ENCODE measurements at places on chromosomes 2 and 18.

DNA sequence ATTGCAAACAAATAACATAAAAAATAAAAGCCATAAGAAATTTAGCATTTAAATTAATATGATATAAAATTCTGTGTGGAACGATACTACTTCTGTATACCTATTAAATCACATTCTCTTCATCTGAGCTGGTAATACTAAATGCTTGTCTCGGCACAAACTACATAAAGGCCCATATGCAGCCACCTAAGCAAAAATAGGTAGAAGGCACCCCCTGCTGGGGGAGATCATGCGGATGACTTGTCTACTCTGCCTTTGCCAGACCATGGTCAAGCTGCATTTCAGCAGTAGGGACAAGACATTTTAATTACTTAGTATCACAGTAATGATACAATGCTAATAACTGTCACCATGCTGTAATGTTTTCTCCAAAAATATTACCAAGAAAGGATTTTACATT is 108.0 kb downstream of the CDH19 start:
- peak; percentile 19 for DNase-seq

DNA sequence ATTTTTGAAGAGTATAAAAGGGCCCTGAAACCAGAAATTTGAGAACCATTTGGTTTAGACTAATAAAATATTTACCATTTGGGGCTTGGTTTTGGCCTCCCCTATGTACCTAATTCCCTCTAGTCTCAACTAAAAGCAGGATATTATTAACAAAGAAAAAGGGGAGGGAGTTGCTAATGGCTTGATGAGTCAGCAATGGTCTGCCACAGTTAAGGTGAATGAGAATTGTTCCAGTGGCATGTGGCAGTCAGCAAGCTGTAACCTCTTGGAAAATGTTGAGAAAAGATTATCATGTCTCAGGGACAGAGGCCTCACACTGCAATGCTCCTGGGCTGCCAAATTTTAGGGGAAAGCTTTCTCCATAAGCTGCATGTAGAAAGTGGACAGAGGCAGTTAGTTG is 20.1 kb upstream of the SLC39A10 start:
- no peak for DNase-seq

- no peak for DNase-seq
Observed at GRCh38 chr18:76391746-76392145, 103.3 kb downstream of the ZNF516 start.

- DNase-seq: no peak
Observed at GRCh38 chr2:58377181-58377580, 136.1 kb upstream of the FANCL start.

GRCh38 chr2:236688157-236688556 is 118.5 kb downstream of the ACKR3 start:
- DNase-seq: no peak

DNA sequence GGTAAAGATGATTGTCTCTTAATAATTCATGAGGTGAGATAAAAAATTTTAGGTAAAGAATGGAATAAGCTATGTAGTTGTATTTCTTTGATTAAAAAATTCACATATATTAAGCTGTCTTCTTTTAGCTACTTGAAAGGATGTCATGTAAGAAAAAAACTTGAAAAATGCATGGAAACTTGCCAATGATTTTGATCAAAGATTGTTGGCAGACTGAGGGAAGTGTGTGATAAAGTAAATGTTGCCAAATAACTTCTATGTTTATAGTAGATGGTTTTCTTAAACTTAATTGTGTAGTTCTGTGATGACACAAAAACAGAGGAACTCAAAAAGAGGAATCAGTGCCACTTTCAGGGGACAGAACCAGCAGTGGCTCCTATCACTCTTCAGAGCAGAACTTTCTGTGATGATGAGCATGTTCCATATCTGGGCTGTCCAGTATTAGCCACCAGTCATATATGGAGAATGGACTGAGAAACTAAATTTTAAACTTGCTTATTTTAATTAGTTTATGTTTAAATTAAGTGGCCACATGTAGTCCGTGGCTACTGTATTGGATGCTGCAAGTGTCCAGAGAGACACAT is 51.9 kb upstream of the SLC38A11 start:
- DNase-seq: no peak

- no peak for DNase-seq
Observed at GRCh38 chr2:86039963-86040655, 65.6 kb downstream of the POLR1A start.

- no peak for DNase-seq
Observed at GRCh38 chr2:19178175-19178574, 180.2 kb downstream of the OSR1 start.

GRCh38 chr2:164386231-164386630 is 235.1 kb downstream of the GRB14 start:
- no peak for DNase-seq

GRCh38 chr2:233848276-233848675 is 6.1 kb downstream of the HJURP start:
- no peak for DNase-seq

GRCh38 chr2:147506889-147507288 is 337.9 kb upstream of the ACVR2A start:
- DNase-seq: no peak
